ENCODE measurements at places on chromosomes 3 and 15.

DNA sequence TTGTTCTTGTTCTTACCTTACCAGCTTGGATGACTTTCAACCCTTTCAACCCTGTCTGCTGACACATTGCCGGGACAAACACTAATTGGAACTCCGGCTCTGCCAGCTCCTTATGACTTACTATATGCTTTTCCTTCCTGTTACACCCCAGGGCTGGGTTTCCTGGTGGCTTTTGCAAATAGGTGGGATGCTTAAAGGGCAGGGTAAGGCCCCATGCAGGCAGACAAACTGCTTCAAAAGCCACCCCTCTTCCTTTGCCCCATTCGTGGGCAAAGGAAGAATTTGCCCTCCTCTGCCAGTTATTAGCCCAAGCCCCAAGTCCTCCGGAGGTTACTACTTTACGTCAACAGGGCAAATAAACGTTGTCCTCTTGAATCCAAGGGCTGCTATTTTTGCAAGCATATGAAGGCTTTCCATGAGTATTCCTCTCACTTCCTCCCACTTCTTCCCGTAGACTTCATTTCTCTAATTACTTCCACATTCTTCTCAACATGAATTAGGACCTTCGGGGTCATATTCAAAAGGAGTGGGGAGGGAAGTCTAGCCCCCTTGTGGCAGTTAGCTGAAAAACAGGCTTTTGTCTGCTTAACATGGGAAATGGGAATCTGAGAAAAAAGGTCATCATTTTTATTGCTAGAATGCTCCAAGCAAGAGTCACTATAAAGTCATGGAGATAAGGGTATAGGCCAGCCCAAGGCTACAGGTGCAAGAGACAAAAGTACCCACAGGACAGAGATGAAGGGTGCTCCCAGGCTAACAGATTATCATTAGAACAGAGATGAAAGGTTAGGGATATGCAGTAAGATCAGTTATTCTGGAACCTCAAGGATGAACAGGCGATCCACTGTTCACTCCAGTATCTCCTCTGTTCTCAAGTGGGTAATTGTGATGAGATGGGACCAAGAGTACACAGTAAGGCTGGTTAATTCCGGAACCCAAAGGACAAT lies 56.3 kb upstream of the FSTL1 start:
- DNase-seq = peak; percentile 61

GRCh38 chr15:89633585-89633984 lies 21.7 kb downstream of the KIF7 start:
- DNase-seq = no peak

DNA sequence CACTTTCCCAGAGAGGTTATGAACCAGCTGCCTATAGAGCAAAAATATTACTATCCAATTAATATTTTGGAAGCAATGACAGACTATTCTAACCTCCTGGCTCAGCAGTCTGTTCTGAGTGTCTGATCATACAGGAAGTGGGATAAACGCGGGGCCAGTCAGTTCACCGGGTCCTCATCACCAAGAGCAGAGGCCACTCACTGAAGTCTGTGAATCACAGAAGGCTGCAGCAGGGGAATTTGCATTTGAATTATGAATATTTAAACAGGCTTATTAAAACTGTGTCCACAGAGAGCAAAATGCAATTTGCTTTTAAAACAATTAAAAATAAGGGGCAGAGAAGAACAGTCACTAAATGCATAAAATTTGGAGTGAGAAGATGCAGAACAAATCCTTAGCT lies 305.2 kb downstream of the MCTP2 start:
- DNase-seq = no peak

GRCh38 chr15:65494076-65494475 lies 23.4 kb downstream of the DPP8 start:
- DNase-seq = no peak

DNA sequence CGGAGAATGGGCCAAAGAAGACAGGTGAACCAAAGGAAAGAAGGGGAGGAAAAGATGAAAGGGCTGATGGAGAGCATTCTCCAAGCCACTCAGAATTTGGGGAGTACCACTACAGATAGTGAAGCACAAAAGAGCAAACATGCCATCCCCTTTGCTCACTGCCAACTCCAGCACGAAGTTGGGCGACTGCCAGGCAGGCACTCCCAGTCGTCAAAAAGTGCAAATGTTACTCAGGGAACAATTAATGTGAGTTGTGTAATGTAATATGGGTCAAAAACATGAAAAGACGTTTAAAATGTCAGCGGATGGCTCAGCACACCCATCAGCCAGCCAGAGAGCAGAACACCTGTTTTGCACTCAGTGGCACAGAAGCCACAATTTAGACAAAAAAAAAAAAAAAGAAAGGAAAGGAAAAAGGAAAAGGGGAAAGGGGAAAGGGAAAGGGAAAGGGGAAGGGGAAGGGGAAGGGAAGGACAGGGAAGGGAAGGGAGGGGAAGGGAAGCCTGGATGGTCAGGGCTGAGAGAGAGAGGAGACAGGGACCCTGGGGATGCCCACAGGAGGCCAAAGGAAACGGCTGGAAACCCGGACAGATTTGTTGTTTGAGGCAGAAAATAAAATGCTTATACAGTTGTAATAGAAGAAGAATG lies 82.7 kb downstream of the COL8A1 start:
- DNase-seq = no peak
